NCI-H446 treated with DMSO at 0.1 percent for 48 hours (cell line): ENCODE measurements at places on chromosomes 16 and 17.

DNA sequence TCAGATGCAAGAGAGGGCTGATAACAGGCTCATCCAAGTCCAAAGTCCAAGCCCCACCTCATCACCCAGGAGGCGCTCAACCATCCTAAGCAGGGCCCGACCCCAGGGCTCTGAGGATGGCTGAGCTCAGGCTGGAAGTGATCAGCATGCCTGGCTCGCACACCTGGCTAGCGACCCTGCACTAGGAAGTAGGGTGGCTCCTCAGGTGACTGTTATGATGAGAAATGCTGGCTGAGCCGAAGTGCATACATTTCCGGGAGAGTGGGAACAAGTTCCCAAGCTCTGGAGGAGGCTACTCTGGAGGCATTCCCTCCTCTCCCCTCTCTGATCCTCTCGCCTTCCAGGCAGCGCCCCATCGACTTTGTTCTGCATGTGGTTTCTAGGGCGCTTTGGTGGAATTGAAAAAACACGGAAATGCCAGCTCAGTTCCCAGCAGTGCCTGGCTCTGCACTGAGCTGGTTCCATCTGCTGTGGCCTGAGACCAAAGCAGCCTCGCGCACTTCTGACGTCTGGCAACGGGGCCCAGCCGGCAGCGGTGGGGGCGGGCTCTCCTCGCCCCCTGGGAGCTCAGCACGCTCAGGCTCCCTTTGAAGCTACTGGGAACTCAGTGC, 130.3 kb downstream of the IRF8 start:
- DNase-seq = no peak

DNA sequence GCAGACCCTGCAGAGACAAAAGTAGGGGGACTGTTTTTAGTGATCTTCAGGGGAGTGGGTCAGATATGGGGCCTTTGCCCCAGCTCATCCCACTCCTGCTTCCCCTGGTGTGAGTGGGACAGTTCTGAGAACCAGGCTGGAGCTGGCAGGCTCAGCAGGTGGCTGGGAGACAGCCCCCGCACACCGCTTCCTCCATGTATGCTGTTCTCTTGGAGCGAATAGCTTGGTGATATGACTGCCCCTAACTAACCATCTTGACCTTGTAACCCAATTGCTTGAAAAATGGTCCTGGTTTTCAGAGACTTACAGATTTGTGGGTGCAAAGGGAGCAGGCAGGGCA, 61.5 kb downstream of the PRMT7 start:
- no peak for DNase-seq

DNA sequence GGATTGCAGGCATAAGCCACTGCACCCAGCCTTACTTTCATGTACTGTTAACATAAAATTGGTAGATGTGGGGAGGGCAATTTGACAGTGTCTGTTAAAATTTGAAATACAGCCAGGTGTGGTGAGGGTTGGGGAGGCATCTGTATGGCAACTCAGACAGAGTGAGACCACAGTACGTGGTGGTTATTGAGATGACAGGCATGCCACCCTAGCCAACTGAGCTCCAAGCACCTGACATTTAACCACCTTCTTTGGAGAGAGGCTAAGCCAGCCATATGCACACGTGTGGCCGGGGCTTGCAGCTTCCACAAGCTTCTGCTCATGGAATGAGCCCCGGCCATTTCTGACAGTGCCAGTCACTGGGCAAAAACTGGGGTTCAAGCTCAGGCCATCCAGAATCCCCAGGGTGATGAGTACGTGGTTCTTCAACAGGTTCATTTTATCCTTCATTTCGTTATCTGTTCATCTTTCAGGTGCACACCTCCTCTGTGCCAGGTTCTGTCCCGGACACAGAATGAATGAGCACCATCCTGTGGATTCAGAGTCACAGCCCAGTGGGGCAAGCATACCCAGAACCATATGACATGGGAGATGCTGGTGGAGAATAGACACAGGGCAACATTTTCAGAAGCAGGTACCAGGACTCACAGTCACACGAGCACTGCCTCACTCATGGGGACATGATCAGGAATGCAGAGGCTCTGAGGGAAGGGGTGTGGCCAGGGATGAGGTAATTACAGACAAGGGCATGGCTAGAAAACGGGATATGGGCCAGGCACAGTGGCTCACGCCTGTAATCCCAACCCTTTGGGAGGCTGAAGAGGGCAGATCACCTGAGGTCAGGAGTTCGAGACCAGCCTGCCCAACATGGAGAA, 36.2 kb downstream of the C16orf82 start:
- no peak for DNase-seq

- no peak for DNase-seq
Observed at GRCh38 chr17:69390795-69391501, 23.5 kb upstream of the MAP2K6 start.

DNA sequence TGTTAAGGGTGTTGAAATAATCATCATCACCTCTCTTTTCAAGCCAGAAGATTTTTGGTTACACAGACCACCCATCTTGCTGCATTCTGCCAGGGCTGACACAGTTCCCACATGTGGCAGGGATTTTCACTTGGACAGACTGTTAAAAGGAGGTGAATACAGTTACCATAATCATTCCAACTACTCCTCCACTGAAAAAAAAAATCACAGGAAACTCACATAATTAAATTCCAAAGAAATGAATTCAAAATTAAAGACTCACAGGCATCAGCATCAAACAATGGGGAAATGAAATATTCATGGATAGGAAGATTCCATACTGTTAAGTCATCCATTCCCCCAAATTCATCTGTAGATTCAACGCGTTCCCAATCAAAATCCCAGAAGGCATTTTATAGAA, 209.4 kb downstream of the MRTFB start:
- DNase-seq = no peak

DNA sequence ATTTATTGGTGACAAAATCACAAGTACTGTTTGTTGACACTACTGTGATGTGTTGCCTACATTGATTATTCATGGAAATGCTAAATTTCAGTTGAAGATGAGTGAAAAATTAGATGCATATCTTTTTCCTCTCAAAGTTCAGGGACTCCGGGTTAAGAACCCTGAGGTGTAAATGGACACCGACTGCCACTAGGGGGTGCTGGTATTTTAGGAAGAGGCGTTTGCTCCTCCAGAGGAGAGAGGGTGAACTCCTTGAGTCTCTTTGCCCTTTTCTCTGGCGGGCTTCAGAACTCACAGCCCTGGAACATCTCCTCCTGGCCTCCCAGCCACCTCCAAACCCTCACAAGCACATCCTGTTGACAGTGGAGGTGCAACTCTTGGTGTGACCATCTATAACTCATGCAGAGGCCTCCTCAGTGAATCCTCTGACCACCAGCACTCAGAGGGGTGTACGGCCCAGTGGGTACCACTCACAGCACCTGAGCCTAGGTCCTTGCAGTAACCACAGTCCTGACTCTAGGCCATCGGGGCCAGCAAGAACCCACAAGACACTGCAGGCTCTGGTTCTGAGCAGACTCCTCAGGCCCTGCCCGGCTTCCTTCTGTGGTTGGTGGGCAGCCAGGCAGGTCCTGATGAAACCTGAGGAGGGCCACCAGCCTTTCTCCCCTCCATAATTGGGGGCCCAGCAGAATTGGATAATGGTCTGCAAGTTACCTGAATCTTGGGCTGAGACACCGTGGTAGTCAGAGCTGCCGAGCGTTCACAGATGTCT, 26.2 kb upstream of the PIK3R5 start:
- DNase-seq = no peak

DNA sequence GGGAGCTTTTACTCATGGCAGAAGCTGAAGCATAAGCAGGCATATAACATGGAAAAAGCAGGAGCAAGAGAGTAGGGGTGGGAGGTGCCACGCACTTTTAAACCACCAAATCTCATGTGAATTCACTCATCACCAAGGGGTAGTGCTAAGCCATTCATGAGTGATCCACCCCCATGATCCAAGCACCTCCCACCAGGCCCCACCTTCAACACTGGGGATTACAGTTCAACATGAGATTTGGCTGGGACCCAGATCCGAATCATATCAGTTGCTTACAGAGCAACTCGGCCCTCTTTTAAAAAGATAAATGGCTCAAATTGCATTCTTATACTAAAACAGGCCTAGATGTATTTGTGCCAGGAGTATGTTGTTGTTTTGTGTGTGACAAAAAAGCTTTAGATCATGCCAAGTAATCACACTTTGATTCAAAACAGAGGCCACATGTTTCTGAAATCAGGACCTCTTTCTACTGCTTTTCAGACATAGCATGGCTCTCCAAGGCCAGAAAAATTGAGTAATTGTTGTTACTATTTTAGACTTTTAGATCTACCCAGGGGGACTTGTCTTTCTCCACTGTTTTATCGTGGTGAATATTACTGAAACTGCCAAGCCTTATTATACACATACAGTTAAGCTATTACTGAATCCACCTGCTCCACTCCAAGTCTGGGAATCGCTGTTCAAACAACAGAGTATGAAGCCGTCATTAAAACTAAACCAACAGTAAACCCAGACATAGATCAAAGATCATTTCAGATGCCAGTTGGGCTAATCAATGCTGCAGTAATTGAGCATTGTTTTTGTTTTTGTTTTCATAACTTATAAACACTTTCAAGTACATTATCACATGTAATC, 163.3 kb downstream of the KCNJ2 start:
- DNase-seq = no peak

DNA sequence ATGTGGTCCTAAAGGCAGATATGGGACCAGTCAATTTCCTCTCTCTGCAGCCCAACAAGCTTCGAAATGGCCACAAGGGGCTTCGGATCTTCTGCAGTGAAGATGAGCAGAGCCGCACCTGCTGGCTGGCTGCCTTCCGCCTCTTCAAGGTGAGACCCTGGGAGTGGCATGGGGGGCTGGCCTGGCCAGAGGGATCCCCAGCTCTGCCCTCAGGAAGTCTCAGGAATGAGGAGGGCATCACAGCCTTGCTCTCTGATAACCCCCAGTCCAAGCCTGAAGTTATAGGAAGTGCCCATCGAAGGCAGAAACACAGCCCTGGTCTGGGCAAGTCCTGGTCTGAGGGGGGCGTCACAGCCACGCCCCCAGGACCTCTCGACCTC, 7.1 kb downstream of the GRB7 start:
- DNase-seq = no peak

GRCh38 chr16:60748366-60748765, 1287.9 kb downstream of the CDH8 start:
- DNase-seq = no peak
